ENCODE measurements at places on chromosomes 5 and 9. TPM values are rescaled to one million over a fixed set of nuclear protein-coding genes. Genes with fewer than 3 reads are reported as not detected.

DNA sequence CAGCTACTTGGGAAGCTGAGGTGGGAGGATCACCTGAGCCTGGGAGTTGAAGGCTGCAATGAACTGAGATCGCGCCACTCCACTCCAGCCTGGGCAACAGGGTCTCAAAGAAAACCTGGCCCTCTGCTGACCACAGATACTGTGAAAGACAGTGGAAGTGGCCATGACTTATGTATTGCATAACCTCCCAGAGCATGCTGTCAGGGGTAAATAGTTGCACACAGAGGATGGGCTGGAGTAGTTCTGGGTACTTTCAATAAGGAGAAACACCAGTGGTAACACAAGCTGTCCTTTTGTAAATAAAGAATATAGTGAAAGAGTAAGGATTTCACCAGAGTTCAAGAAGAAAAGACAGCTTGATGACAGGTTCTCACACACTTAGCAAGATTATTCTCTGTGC lies 1.8 kb downstream of the ACER2 start:
- no peak for DNase-seq

DNA sequence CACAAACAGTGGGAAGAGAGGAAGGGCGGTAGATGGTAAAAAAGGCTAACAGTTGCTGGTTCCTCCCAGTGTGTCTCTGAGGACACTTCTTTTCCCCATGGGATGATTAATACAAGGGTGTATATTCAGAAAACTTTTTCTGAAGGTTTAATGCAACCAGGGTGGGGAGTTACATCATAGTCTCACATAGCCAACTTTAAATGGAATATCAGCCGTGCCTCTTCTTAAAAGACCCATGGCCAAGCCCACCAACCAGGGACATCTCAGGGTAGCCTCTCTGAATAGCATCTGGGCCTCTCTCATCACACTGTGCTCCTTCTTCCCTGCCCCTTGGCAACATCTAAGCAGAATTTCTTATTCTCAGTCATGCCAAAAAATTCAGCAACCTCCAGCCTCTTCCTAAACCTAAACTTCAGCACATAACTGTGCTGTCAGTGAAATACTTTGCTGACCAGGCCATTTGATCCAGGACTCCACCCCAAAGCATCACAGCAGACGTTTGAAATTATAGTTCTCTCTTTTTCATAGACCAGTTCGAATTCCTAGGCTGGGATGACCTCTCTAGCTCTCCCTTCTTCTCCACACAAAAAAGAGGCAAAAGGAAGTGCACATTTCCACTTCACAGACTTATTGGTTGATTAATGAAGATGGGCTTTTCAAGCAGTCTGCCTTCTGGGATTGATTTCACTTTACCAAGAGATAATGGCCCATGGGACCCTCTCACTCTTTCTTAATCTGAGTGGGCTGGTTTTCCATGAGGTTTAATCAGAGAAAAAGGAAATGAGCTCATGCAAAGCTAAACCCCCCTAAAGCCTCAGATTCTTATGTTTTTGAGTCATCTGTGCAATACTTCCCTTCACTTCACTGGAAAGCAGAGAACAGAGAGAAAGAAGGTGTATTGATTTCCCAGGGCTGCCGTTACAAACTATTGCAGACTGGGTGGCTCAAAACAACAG lies 85.1 kb upstream of the RAI14 start:
- no peak for DNase-seq

DNA sequence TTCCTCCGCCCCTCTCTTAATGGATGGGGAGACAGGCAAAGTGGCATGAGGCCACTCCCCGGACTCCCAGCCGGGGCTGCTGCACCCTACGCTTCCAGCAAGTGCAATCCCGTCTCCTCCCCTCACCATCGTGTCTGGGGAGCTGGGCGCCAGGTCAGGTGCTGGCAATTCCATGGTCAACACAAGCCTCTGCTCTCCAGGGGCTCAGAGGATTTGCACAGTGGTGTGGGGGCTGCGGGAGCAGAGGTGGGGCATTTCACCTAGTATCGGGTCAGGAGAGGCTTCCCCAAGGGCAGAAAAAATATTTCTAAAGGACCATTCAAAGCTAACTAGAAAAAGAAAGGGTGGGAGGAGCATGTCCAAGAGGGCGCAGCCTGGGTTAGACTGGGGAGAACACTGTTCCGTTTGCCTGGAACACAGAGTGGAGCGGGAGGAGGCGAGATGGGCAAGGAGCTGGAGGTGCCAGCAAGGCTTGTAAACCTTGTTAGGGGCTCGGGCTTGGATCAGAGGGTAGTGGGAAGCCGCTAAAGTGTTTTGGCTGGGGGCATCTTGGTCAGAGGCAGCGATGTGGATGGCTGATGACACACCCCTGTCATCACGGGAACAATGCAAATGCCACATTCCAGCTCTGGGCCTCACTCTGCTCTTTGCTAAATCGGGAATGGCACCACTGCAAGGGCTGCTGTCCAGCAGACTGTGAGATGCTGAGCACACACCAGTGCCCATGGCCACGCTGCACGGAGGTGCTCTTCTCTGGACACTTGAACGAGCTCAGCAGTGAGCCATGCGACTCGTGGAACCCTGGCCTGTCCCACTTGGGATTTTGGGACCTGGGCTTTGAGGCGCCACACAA lies 191.7 kb downstream of the CDK5RAP2 start:
- peak; percentile 83 for DNase-seq

Gene PDLIM7
- total RNA-seq = 58.8 TPM

Gene PCDHGB7
- total RNA-seq = 8.1 TPM

Gene PCDHAC1
- 0.61 TPM for total RNA-seq

Gene IGFBPL1
- not detected for total RNA-seq

Gene TYRP1
- total RNA-seq = not detected

Data from mesenteric fat pad (tissue), 1 donor.